ENCODE measurements at places on chromosomes 3 and 15.
A peak's percentile ranks its signal among the peaks of the same experiment; 100 is the strongest.

GRCh38 chr3:117600666-117601065 is 891.1 kb downstream of the TUSC7 start:
- no peak for DNase-seq

DNA sequence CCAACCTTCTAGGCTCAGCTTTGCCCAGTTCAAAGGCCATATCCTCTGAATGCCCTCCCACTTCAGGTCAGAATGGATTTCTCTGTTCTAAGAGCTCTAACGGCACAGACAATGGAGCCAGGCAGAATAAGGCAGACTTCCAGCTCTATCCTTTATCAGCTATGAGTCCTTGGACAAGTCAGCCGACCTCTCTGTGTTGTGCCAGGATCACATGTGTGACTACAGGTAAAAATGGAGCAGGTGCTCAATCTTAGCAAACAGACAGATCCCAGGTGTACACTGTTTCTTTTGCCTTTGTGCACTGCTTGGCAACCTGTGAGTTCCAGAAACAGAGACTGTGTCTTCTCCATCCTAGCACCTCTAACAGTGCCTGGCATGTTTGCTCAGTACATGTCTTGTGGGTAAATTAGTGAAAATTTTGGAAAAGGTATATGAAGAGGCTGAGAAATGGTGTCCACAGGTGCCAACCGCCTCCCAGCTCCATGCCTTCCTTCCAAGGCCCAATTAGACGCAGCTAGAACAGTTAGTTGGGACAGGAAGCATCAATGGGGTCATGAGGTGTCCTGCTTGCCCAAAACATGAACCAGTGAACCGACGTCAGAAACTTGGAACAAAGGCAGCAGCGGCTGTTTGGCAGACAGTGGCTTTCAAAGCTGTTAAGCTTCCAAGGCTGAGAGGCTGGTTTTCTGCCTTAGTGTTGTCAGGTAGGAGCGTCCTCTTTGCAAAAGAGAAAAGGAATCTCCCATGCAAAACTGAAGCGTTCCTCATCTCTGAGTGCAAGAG is 28.7 kb downstream of the TLE3 start:
- no peak for DNase-seq

DNA sequence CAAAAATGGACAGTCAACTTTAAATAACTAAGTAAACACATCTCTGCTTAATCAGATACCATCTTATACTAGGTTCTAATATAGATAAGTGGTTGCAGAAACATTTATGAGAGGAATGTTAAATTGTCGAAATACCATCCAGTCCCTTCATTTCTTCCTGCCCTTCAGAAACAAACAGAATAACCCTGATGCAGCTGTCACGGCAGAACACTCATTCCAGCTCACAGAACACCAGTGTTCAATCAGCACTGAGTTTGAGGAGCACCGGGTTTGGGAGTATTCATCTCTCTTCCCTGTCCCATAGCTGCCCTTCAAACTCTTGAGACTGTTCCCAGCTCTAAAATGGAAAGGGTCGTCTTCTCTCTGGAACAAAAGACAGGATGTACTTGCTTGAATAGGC is 61.1 kb upstream of the TSEN2 start:
- DNase-seq: no peak

GRCh38 chr3:52243791-52244628 is 1.5 kb upstream of the PPM1M start:
- no peak for DNase-seq

DNA sequence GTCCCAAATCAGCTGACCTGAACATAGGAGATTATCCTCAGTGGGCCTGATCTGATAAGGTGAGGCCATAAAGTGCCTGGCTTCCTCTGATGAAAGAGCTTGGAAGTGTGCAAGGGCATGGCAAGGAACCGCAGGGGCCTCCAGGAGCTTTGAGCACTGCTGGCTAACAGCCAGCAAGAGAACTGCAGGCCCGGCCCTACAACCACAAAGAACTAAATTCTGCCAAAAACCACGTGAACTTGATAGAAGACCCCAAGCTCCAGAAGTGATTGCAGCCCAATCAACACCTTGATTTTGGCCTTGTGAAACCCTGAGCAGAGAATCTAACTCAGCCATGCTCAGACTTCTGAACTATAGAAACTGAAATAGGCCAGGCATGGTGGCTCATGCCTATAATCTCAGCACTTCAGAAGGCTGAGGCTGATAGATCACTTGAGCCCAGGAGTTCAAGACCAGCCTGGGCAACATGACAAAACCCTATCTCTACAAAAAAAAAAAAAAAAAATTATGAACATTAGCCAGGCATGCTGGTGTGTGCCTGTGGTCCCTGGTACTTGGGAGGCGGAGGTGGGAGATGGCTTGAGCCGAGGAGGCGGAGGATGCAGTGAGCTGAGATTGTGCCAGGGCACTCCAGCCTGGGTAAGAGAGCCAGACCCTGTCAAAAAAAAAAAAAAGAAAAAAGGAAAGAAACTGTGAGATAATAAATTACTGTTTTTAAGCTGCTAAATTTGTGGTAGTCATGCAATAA is 7.7 kb upstream of the DIS3L start:
- DNase-seq: no peak

- no peak for DNase-seq
These were observed 210.3 kb upstream of the STT3B start for GRCh38 chr3:31322460-31322859.

- DNase-seq: no peak
These were observed 107.8 kb downstream of the CTNNB1 start for GRCh38 chr3:41307065-41307464.

- no peak for DNase-seq
These were observed 138.5 kb upstream of the ANKRD28 start for GRCh38 chr3:15936312-15936711.

DNA sequence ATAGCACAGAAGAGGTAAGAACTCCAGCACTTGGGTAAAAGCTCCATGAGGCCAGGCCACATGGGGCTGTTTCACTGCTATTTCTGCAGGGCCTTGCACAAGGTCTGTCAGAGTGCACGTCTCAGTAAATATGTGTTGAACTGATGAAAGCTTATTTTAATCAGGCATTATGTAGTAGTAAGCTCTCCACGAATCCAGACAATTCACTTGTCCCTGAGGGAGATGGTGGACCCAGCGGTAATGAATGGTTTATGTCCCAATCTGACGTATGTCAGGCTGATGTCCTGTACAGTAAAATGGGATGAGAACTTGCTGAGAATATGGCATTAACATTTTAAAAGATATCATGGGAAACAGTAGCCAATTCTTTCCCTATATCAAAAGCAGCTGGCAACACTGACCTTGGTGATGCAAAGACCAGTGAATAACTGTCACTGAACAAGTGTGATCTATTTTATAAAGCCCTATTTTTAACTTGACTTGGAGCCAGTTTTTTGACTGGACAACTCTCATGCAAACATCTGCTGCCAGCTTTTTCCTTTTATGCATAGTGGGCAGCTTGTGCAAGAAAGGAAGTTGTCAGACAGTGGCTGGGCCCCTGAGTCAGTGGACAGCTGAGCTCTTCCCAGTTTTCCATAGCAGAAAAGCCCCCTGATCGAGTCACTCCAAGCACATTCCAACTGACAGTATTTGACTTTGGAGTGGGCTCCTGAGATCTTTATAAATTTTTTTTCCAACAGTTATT is 519.8 kb upstream of the MDFIC2 start:
- DNase-seq: no peak

DNA sequence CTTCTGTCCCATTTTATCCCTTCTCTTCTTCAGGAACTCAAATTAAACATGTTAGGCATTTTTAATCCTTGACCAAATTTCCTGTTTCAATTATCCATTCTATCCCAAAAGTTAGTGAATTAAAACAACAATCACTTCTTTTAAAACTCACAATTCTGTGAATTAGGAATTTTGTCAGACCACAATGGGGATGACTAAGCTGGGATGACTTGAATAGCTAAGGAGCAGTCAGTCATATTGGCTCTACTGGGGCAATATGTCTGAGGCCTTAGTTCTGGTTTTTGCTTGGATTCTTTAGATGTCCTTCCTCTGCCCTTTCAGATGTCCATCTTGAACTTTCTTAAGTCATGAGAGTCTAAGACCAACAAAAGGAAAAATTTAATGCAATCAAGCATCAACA is 178.2 kb upstream of the TGFBR2 start:
- no peak for DNase-seq

GRCh38 chr3:70111411-70111810 is 111.9 kb downstream of the SAMMSON start:
- no peak for DNase-seq

- DNase-seq: no peak
These were observed 419.9 kb downstream of the NR2F2 start for GRCh38 chr15:96750361-96750760.

DNA sequence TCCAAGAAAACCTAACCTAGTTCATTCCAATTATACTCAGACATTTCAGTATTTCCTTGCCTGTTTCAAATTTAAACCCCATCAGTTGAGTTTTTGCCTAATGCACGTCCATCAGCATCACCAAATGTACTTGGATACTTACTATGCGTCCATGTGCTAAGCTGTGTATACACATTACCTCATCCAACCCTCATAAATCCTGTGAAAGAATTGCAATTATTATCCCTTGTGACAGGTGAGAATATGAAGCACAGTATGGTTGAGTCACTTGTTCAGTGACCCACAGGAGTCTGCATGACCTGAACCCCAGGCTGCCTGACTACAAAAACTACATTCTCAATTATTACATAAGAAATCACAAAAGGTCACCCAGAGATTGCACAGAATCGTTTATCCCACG is 2.5 kb downstream of the OR5K2 start:
- no peak for DNase-seq

- DNase-seq: no peak
These were observed 241.4 kb downstream of the PTPRG start for GRCh38 chr3:61802772-61803171.

- DNase-seq: no peak
These were observed 67.1 kb downstream of the PLOD2 start for GRCh38 chr3:146093896-146094295.

- no peak for DNase-seq
These were observed 5.0 kb downstream of the NUDT16 start for GRCh38 chr3:131386429-131387165.

- no peak for DNase-seq
These were observed 44.0 kb downstream of the CHSY1 start for GRCh38 chr15:101207867-101208288.

GRCh38 chr3:122498152-122498551 is 16.6 kb downstream of the KPNA1 start:
- DNase-seq: no peak

- no peak for DNase-seq
These were observed 189.4 kb downstream of the THSD4 start for GRCh38 chr15:71304681-71305080.

- no peak for DNase-seq
These were observed 76.0 kb upstream of the SLC25A26 start for GRCh38 chr3:66144568-66145407.

GRCh38 chr15:80456517-80457492 is 52.6 kb downstream of the ARNT2 start:
- no peak for DNase-seq

- no peak for DNase-seq
These were observed 72.1 kb downstream of the TLE3 start for GRCh38 chr15:70025413-70026296.

- no peak for DNase-seq
These were observed 41.2 kb upstream of the XCR1 start for GRCh38 chr3:46068501-46068900.

- peak; percentile 38 for DNase-seq
These were observed 52.0 kb upstream of the ULK4 start for GRCh38 chr3:42013691-42014457.

- DNase-seq: no peak
These were observed 533.5 kb downstream of the NAALADL2 start for GRCh38 chr3:175392653-175393052.

DNA sequence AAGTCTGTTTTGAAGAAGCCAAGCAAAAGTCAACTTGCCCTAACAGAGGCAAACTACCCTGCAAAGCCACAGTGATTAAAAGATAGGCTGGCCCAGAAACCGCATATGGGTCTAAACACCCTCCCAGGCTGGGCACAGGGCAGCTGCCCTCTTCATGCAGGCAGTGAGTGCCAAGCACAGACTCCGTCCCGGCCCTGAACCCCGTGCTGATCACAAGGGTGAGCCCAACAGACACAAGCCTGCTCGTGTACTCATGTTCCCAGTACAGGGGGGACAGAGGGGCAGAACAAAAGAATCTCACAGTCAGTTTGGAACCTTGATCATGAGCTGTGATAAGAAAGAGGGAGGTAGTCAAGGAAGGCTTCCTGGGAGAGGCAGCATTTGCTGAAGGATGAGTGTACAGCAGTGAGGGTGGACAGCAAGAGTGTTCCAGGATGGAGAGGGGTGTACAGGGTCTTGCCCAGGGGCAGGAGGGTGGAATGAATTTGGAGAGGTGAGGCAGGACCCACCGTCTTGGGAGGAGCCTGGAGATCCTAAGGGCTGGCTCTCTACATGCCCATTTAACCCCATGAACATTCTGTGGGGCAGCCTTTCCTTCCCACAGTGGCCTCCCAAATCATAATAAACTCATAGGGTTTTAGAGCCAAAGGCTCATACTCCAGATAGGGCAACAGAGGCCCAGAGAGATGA is 43.2 kb upstream of the PRR23E start:
- DNase-seq: no peak

- DNase-seq: no peak
These were observed 52.7 kb upstream of the CMC1 start for GRCh38 chr3:28188686-28189085.
